ENCODE measurements at places on chromosomes 5 and 9.

GRCh38 chr9:38761339-38761738, 41.4 kb upstream of the FAM240B start:
- DNase-seq = no peak

DNA sequence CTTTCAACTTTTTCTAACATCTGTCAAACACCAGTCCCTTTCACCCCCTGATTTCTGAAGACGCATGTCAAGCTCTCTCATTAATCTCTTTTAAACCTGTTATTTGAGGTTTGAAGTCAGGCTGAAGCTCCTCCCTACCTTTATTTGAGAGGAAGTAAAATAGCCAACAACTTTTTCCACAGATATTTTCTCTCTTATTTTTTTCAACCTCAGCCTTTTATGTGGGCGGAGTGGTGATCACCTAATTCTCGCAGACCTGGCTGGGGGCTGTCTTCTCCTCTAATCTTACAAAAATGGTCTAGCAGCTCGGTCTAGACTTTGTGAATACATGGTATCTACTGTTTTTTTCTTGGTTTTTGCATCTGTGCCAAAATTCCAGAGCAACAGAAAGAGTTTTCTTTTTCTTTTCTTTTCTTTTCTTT, 395.7 kb upstream of the ACTBL2 start:
- DNase-seq = no peak

DNA sequence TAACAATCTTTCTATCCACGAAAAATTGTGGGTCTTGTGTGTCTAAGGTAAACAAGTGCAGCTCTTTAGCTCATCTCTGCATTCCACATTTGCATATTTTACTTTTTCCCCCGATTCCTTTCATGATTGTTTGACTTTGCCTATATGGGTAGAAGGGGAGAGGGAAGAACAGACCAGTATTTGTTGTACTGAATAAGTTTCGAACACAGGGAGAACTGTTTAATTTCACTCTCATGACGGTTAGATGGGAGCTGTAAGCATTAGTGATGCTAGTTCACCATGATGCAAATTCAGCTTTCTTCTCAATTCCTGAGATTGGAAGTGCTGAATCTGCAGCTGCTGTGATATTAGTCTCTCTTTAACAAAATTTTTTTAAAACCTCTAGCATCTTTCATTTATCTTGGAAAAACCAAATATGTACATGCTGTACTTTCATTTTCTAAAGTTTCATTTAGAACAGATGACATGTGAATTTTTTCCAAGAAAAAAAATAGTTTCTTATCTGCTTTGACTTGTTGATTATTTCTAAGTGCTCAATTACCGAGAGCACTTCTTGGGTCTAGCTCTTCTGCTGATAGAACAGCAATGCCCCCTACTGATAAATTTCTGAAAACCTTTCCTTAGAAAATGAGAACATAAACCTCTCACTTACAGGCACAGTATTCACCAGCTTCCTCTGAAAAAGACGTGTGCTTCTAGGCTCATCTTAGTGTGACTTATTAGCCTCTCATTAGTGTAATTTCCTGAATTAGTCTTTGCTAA, 149.5 kb downstream of the BAAT start:
- peak; percentile 36 for DNase-seq

DNA sequence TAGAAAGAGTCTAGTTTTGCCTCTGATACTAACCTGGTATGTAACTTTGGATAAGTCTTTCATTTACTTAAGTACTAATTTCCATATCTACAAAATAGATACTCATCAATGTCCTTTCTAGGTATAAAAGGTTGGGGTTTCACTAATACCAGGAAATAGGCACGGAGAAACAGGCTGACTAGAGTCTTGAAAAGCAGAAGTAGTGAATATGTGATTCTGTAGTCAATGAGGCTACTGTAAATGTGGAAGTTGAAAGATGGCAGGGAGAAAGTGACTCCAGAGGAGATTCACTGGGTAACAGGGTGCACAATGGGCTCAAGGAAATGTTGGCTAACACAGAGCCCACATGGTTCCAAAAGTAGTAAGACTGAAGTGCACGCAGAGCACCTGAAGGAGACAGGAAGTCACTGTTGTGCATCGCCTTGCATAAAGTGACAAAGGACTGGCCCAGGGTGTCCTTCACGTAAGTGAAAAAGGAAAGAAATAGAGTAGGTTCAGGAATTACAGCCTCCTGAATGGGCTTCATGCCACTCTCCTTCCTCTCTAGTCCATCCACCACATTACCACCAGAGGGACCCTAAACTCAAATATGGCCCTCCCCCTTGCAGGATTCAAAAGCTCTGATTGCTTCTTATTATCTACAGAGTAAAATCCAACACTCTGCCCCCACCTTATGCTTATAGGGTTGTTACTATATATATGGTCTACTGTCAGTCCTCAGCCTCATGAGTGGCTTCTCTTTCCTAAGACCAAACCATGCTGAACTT, 288.0 kb upstream of the SMARCA2 start:
- no peak for DNase-seq

DNA sequence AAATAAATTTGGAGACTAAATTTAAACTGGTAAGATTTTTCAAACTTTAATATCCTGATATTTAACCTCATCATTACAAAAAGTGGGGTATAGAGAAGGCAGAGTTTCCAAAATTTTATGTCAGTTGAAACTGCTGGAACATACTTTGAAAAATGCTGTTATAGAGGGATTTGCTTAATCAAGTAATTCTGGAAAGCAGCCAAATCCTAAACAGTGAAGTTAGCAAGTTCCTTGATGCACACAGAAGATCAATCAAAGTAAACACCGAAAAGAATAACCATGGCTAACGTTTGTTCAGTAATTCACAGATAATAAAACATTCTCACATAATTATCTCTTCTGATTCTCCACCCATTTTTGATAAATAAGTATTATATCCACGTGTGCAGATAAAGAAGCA, 8.1 kb upstream of the PRR16 start:
- no peak for DNase-seq

- DNase-seq = no peak
These were observed 18.7 kb downstream of the CRHBP start for GRCh38 chr5:76971511-76971910.
